Osteoblast (primary cell): ENCODE measurements at places on chromosomes 13 and 19.

DNA sequence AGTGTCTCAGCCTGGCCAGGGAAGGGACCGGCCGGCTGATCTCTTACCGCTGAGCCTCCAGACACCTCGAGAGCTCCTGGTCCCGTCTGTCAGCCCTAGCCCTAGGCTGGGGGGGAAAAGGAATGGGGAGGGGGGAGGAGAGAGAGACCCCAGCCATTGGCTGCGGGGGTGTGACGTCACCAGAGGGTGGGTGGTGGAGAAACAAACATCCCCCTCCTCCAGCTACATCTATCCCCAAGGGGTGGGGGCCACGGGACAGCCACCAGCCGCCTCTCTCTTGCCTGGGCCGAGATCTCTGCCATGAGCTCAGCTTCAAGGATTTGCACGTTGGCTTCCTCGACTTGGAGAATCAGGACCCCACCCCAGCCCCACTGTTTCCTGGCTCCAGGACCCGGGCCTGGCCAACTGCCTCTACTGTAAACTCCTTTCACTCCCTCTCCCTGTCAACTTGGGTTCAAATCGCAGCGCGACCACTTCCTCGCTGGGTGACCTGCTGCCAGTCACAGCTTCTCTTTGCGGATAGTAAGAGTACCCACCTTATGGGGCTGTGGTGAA is at the start of gene PRX:
PRX (minus strand) TSS at position 88 of the 555 bp plus-strand sequence. CDS start 5,446 bp downstream, outside the sequence.
- peak; percentile 67 for DNase-seq

GRCh38 chr13:79112016-79112415 is 294.0 kb downstream of the RBM26 start:
- DNase-seq, result no peak

DNA sequence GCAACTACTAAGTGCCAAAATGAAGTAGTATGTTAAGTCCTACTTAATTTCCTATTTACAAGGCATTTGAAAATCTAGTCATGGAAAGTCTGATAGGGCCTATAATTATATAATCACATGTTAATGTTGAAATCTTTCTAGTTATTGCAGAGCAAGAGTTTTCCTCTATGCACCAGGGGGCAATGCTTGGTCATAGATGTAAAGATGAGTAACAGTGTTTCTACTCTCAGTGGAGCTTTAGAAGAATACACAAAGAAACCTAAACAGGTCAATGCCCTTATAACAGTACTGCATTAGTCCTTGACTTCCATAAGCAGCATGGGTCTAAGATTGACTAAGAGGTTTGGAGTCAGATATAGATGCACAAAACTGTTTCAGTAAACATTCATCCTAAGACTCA is 218.7 kb downstream of the KCTD12 start:
- no peak for DNase-seq

GRCh38 chr13:88031980-88032559 is 360.9 kb downstream of the SLITRK5 start:
- no peak for DNase-seq

DNA sequence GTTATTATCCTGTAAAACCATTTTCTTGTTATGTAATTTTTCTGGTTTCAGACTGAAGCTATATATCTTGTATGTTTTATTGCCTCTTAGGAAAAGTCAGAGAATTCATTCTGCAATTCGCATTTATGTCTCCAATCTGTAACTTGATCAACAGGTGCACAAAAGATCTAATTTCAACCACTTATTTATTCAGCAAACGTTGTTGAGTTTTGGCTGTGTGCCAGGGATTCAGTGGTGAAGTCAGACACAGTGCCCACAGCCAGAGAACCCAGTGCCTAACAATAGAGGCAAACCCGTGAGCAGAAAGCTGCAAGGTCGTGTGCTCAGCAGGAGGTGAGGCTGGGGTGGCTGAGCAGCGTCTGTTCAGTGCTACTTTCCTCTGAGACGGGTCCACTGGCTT is 119.5 kb upstream of the MCF2L start:
- DNase-seq, result peak; percentile 65

DNA sequence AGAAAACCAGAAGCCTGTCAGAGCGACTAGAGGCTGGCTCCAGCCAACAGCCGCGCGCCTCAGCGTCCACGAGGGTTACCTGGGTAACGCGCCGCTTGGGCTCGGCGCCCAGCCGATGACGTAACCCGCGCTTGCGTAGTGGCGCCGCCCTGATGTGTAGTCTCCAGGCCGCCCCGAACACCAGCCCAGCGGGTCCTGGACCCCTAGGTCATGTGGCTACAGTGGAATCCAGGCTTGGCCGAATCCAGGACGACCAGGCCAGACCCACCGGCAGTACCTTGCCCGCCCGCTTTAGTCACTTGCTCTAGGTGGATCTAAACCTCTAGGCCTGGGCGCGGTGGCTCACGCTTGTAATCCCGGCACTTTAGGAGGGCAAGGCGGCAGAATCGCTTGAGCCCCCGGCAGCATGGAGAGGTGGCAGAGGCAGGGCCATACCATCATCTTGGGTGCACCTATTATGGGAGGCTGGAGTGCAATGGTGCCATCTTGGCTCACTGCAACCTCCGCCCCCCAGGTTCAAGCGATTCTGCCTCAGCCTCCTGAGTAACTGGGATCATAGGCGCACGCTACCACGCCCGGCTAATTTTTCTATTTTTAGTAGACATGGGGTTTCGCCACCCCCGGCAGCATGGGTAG is 7.2 kb upstream of the ZNF606 start:
- DNase-seq, result peak; percentile 96

- peak; percentile 92 for DNase-seq
These were observed 29.4 kb upstream of the PTPRS start for GRCh38 chr19:5369962-5370367.

DNA sequence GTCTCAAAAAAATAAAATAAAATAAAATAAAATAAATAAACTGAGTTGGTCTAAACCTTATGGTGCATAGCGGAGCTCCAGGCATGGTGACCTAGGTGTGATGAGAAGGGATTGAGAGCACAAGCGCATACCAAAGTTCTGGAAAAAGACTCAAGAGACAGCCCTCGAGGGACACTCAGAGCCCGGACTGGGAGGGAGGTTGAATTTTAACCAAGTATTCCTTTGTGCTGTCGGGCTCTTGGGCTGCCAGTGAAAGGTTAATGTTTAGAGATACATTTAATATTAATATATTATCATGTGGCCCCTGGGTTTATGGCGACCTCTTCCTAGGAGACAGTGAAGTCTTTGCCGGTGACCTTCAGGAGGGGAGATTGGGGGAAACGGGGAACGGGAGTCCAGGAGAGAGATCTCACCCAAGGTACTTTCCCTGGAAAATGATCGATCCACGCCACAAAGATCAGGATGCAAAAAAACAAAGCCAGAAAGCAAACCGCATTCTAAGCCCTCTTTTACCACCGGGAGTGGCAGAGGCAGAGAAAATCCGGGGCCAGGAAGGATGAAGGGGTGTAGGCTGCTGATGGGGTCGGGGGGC is 1.6 kb downstream of the FUT6 start:
- no peak for DNase-seq

DNA sequence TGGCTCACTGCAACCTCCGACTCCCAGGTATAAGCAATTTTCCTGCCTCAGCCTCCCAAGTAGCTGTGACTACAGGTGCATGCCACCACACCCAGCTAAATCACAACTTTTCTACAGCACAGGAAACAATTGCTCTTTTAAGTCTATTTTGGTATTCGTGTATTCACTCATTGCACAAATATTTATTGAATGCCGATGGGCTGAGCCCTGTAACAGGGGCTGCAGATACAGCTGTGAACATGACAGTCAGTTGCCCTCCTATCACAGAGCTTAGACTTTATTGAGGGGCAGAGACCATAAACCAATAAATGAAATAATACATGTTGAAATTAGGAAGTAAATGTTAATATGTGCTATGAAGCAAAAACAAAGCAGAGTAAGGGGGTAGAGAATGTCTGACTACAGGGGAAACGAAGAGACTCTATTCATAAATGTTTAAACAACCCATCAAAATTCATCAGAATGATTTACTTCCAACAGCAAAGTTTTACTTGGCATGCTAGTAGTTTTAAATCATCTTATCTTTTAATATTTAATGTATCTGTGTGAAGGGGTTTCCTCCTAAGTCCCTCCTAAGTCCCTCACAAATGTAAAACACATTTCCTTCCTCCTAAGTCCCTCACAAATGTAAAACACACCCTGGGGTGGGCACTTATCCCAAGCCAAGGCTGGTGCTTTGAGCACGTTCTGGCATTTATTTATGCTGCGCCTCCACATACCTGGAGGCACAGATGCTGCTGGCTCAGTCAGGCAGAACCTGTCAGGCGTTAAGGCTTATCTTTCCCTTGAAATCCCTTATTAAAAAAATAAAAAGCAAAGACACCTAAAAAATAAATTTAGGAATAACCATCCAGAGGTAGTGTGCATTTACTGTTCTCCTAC is 140.8 kb downstream of the MIPEP start:
- DNase-seq, result no peak

DNA sequence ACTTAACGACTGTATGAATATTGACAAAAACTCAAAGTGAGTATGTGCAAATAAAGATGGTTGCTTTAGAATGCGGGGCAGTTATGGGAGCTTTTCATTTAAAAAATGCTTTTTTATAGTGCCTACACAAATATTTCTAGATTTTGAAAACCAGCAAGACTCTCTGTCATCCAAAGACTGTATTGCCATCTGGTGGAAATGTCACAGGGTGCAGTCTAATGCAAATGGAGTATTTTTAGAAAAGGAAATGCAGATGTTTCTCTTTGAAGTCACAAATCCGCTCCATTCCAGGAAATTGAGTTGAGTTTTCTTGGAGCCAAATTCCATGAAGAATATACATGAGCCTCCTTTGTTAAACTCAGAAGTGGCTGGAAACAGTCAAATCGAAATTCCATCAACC is 2.3 kb upstream of the C1QTNF9B start:
- peak; percentile 62 for DNase-seq

GRCh38 chr13:57946361-57946760 is 314.8 kb downstream of the PCDH17 start:
- DNase-seq, result no peak

DNA sequence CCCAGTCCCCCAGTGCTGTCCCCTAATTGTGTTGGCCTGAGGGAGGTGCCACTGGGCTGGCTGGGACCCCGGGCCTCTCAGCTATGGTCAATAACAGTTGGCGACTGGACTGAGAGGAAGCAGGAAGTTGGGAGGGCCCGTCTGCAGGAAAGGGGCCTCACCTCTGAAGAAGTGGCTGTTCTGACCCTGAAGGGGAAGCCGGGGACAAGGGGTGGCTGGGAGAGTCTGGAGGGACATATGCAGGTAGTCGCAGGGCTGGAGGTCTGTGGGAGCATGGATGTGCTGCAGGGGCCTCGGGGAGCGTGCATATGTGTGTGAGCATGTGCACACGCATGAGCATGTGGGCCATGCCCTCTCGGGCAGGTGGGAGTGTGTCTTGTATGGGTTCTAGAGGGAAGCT is 5.9 kb downstream of the PKN1 start:
- DNase-seq, result no peak

DNA sequence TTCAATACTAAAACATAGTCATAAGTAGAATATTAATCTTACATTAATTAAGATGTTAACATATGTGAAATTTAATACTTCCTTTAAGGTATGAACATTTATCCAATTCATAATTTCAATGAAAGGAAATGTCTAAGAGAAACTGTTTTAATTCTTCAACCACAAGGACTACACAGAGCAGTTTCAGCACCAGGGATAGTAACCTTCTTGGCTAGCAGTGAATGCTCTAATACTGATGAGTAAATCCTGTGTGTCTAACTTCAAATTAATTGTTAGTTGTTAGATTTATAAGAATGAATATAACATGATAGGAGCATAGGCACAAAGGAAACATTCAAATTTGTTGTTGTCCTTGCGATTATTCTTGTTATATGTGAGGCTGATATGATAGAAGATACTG is 15.6 kb upstream of the NBEA start:
- DNase-seq, result no peak

DNA sequence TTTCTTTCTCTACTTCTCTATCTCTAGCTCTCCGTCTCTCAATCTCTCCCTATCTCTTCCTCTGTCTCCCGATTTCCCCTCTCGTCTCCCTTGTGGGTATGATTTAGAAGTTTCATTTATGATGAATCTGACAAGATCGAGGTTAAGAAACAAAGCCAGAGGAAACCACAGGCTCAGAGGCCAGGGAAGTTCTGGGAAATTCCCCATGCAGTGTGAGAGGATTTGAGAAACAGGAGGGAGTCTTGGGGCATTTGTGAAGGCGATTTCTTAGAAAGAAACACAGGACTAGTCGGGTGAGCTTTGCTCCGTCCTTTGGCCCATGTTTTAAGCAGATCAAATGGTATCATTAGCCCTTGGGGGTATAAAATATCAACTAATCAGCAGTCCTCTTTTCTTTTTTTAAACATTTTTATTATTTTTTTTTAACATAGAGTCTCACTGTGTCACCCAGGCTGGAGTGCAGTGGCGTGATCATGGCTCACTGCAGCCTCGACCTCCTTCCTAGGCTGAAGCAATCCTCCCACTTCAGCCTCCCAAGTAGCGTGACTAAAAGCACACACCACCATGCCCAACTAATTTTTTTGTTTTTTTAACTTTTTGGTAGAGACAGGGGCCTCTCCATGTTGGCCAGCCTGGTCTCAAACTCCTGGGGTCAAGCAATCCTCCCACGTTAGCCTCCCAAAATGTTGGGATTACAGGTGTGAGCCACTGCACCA is 25.8 kb downstream of the TNFSF9 start:
- DNase-seq, result peak; percentile 71

- DNase-seq, result no peak
These were observed 1.4 kb downstream of the SPIB start for GRCh38 chr19:50420127-50420526.

- no peak for DNase-seq
These were observed 69.8 kb downstream of the OLFM4 start for GRCh38 chr13:53098455-53098854.

DNA sequence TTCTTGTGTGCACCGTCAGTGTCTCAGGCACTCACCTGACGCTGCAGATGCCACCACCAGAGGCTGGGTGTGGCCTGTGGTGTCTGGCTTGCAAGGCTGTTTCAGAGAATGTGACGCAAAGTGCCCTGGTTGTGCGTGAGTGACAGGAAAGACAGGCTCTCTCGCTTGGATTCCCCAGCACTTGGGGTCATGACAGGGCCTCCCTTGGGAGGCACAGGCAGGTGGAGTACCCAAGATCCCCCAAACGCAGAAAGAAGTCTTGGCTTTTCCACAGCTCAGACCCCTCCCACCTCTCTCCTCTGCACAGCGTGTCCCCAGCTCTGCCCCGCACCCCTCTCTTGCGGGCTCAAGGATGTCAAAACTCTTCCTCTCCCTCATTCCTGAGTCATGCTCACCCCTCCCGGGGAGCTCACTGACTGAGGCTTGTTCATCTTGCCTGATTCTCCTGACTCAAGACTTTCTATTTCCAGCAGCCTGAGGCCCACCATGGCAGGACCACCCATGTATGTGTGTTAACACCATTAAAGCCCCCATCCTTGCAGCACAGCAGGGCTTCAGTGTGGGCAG is 21.0 kb downstream of the DHX34 start:
- DNase-seq, result peak; percentile 98

DNA sequence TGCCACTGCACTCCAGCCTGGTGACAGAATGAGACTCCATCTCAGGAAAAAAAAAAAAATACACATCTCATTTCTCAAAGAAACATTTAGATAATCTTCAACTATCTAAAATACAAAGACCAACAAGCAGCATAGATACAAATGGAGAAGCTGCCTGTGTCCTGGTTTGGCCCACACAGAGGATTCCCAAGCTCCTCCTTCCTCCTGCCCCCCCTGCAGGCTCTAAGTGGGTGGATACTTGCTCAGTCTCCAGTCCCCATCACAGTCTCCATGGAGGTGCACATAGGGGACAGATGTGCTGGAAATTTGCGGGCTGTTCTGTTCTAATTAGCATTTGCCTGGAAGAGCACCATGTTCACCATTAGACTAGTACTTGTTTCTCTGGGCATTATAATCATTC is 59.9 kb downstream of the ABCC4 start:
- no peak for DNase-seq

GRCh38 chr13:70310396-70311119 is 202.3 kb upstream of the KLHL1 start:
- no peak for DNase-seq
